ENCODE measurements at places on chromosomes 2 and 18. TPM values are rescaled to one million over a fixed set of nuclear protein-coding genes. Genes with fewer than 3 reads are reported as not detected.

- ATAC-seq, result no peak
Observed at GRCh38 chr2:196160946-196161345, 10.4 kb downstream of the STK17B start.

- ATAC-seq, result no peak
Observed at GRCh38 chr18:45719106-45719505, 4.9 kb upstream of the SLC14A1 start.

TEKT4 gene
- not detected for total RNA-seq

C2orf78 gene
- not detected for total RNA-seq

B3GNT2 gene
- total RNA-seq, result 10.5 TPM

DNA sequence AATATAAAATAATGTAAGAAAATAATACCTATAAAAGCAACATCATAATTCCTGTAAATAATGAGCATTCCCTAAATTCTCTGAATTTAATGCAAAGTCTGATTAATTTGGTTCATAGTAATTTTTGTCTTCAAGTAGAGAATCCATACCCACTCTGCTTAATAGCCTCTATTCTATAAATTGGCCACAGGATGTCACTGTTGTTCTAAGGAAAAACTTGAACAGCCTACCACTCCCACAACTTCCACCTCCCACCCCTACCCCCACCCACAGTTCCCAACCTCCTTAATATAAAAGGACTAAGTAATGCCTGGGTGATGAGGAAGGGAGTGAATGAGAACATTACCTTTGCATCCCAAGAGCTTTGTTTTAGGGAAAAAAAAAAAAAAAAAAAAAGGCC is 27.2 kb upstream of the BBS5 start:
- ATAC-seq, result no peak

- no peak for ATAC-seq
Observed at GRCh38 chr2:49569176-49569575, 414.9 kb upstream of the FSHR start.

DNA sequence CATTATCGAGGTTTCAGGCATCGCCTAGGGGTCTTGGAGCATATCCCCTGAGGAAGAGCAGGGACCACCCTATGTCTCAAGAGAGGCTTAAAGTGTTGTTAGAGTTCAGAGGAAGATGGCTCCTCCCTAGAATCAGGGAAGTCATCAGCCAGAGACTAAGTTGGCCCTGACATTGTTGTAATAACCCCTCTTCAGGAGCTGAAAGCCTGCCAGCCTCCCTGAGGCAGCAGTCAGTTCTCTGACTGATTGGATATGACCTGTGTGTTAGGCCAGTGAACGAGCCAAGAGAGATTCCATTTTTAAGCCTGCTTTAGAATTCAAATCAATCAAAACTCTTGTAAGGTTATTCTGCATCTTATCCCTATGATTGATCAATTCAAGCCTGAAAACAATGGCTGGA is 34.9 kb downstream of the ARHGAP28 start:
- no peak for ATAC-seq

DNA sequence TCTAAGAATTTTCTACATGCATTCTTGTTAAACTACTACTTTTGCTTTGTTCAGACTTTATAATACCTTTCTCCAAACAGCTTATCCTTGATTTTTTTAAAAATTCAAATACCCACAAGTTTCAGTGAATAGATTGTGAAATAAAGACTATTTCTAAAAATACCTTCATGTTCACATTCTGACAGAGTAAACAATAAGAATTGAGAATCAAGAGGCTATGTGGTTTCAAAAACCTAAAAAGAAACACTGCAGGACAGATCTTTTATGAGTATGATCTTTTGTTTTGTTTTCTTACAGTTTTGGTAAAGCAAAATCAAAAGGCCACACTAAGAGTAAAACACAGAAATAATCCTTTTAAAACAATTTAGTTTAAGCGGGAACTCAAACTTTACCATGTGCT is 21.2 kb downstream of the ALS2 start:
- ATAC-seq, result no peak

- no peak for ATAC-seq
Observed at GRCh38 chr2:233912691-233913423, 4.3 kb upstream of the TRPM8 start.

- no peak for ATAC-seq
Observed at GRCh38 chr18:79804130-79804787, 6.5 kb downstream of the KCNG2 start.

- ATAC-seq, result no peak
Observed at GRCh38 chr2:28658369-28658768, 93.3 kb upstream of the PPP1CB start.

Data from gastroesophageal sphincter (tissue), 4 donors.